ENCODE measurements at places on chromosomes 5 and 9. TPM values are rescaled to one million over a fixed set of nuclear protein-coding genes. Genes with fewer than 3 reads are reported as not detected.

GRCh38 chr9:6926436-6926835 is 168.7 kb downstream of the KDM4C start:
- DNase-seq = no peak

DNA sequence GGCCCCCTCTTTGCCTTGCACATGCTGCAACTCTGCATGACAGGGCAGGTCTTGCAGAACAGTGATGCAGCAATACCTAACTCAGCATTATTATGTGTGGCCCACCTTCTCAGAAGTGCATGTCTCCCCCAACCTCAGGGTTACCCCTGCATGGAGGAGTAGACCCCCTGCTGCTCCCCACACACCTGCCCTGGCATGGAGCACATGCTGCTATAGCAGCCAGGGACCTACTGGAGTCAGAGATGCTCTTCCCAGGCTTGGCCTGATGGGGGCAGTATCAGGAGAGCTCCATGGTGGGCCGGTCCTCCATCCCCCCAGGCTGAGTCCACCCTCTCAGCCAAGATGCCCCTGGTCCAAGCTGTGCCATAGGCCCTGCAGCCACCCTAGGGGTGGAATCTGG is 13.2 kb upstream of the BOD1 start:
- no peak for DNase-seq

GRCh38 chr9:37667706-37668105 is 17.0 kb downstream of the FRMPD1 start:
- peak; percentile 35 for DNase-seq

- no peak for DNase-seq
Measured at GRCh38 chr5:8729437-8729836, 816.4 kb downstream of the SEMA5A start.

DNA sequence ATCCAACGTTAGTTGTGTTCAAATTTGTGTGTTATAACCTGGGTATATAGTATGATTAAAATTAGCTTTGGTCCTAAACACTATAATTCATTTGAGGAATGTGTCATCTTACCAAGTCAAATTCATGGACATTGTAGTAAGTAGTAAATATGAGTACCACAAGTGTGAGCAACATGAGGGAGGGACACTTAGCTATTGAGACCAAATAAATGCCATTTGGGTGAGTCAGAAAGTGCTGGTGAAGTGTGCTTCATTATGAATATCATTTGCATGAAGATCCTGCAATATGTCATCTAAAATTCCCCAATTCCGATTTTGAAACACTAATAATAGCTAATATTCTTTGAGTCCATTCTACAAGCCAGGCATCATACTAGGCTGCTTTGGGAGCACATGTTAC is 336.7 kb upstream of the KIF2A start:
- peak; percentile 24 for DNase-seq

DNA sequence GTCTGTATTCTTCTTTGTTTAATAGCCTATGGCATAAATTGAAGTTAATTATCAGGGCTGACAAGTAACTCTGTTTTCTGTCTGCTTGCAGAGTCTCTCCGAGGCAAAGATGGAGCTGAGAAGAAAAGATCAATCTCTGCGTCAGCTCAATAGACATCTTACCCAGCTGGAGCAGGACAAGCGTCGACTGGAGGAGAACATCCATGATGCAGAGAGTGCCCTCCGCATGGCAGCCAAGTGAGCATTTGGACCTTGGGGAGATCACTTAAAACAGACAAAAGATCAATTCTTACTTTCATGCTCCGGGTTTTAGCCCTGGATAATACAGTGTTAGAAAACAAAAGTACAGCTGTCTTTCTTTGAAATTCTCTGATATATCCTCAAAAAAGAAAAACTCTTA is 293.8 kb downstream of the CCDC171 start:
- no peak for DNase-seq

The FGF1 gene
- 5.8 TPM for total RNA-seq

DNA sequence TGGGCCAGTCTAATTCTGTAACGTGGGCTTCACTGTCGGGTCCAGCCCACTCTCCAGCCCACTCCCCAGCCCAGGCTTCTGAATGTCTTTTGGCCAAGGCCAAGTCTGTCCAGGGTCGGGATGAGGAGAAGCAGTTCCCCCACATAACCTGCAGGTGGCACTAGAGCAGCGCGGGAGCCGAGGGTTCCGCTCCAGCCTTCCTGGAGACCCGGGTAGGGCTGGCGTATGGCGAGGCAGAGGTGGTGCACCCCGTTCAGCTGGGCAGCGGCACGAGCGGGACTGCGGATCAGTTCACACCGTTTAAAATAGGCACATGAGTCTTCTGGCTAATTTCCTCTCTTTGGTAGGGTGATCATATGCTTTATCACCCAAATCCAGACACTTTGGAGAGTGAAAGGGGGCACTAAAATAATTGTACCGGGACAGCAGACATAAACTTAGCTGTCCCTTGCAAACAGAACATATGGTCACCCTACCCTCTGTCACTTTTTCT is 185.9 kb downstream of the MSX2 start:
- DNase-seq = peak; percentile 49

DNA sequence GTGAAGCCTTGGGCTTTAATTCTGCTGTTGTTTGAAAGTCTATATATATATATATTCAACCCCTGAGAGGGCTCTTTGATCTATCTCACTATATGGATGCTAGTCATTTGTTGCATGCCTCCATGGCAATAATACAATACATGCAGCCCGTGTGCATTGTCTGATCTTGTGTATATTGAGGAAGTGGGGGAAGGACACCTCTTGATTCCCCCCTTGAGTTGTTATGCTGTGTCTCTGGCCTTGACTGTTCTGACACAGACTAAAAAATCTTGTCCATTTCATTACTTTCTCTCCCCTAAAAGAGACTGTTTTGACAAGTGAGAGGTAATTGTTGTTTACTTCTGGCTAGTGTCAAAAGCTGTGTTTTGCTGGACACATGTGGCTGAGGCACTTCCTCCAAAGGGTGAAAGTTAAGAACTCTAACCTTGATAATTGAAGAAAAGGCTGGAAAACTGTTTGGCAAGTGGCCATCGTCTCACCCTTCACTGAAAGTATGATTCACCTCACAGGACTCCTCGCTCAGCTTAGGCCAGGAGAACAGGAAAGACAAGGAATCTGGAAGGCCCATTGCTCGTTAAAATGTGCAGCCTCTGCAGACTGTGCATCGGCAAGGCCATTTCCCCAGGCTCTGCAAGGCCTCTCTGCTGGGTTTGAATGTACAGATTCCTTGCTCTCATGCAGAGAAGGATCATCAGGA is 304.0 kb downstream of the PRELID2 start:
- peak; percentile 69 for DNase-seq

GRCh38 chr9:133787754-133788025 is 49.5 kb upstream of the SARDH start:
- no peak for DNase-seq

DNA sequence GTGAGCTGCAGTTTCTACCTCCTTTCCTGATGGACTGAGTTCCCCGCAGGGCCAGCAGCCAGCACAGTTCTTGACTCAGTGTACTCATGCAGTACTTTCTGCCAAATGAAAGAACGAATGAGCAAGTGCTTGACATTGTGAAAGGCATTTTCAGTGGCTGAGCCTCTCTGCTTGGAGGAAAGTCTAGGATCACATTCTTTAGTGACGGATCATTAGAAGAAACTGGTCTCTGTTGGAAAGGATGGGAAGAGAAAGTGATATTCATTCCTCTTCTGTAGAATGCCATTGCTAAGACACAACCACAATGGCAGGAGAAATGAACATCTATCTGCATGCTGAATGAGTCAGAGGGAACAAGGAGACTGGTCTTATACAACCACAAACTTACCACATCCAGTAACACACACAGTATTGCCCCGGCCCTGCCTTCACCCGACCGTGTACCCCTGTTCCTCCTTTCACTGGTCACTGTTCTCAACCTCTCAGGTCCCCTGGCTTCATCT is 206.9 kb downstream of the CRB2 start:
- peak; percentile 87 for DNase-seq

The LCP2 gene
- total RNA-seq = not detected

- DNase-seq = peak; percentile 71
Measured at GRCh38 chr9:104993291-104993963, 65.5 kb upstream of the ABCA1 start.

Measured in LHCN-M2 (cell line).